Stimulated activated CD4-positive, alpha-beta T cell treated with anti-CD3 and anti-CD28 coated beads, Interleukin-4, amount 100 ng/mL, for 1 hour (primary cell): ENCODE measurements at places on chromosomes 5 and 9.

DNA sequence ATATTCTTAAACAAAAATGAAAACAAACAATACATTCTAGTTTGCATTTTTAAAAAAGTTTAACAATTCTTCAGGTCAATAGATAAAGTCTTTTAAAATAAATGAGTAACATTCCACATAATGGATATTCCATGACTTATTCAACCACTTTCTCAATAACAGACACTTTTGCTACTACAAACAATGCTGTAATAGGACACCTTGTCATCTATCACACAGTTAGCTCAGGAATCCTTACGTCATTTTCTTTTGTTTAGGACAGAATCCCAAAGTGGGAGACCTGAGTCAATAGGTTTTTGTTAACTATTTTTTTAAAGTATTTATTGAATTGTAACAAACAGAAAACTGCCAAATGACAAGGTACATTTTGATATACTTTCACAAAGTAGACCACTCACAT is 72.5 kb downstream of the CEP120 start:
- DNase-seq: no peak

DNA sequence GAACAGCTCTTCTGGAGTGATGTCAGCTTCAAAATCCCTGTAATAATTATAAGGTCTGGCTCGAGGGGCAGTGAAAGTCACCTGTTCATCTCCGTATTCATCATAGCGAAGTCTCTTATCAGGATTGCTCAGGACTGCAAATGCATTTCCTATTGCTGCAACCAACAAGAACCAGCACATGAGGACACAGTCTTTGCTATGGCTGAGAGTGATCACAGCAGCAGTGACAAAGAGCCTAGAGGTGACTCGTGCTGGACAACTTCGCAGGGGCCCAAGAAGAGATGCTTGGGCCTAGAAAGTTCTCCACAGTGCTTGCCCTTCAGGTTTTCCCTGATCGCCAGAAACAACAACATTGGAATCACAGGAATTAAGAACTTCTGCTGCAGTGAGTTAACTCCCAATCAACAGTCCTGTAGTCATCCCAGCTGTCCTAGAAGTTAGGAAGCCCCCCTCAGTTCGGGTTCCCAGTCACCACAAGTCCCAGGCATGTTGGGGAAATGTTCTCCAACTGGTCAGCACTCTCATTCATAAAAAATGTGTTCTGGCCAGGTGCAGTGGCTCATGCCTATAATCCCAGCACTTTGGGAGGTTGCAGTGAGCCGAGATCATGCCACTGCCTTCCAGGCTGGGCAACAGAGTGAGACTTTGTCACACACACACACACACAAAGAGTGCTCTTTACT is 13.0 kb downstream of the DNAJC18 start:
- DNase-seq: no peak

DNA sequence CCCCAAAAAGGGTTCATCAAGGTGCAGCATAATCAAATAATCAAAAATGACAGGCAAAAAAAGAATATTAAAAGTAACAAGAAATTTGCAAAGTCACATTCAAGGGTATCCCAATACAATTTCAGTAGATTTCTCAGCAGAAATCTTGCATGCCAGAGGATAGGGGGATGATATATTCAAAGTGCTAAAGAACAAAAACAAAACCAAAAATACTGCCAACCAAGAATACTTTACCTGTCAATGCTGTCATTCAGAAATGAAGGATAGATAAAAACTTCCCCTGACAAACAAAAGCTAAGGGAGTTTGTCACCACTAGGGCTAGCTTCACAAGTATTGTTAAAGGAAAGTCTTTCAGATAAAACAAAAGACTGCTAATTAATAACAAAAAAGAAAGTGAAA is 68.7 kb upstream of the EDIL3 start:
- DNase-seq: no peak

DNA sequence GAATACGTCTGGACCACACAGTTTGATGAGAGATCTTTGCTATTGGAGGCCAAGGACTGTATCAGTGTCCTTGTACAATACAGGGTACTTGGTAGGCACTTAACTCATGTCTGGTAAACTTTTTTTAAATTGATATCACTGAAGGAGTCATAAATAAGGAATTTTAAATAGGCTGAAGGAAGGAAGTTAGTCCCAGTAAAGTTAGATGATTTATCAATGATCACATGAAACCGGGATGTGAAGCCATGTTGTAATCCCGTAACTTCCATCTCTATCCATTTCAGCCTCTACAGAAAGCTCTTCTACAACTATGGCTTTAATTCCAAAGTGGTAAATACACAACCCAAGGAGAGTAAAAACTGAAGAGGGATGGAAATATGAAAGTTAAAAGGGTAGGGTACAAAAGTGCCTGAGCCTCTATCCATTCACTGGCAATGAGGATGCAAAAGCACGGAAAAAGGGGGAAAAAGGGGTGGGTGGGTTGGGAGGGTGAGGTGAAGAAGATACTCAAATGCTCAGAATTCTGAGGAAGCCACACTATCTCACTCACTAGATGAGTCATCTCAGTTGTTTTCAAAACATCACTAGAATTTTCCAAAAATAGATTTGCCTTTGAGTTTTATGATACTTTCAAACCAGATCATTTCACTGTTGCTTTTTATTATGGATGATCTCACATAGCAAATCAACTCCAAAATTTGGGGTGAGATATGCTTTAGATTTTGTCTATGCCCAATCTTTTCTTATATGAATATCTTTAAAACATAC is 1053.5 kb downstream of the NR2F1-AS1 start:
- no peak for DNase-seq

- no peak for DNase-seq
Observed at GRCh38 chr9:131402073-131402472, 8.2 kb downstream of the PRRC2B start.

DNA sequence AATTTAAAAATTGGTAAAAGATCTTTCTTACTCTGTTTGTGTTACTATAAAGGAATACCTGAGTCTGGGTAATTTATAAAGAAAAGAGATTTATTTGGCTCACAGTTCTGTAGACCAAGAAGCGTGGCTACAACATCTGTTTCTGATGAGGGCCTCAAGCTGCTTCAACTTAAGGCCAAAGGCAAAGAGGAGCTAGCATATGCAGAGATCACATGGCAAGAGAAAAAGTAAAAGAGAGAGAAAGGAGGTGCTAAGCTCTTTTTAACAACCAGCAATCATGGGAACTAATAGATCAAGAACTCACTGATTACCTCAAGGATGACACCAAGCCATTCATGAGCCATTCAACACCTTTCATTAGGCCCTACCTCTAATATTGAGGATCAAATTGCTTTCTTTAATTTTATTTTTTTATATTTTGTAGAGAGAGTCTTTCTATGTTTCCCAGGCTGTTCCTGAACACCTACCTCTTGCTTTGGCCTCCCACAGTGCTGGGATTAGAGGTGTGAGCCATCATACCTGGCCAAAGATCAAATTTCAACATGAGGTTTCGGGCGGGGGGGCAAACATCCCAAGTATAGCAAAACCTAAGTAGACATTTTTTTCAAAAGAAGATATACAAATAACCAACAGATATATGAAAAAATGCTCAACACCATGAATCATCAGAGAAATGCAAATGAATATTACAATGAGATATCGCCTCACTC is 16.0 kb upstream of the SHC3 start:
- no peak for DNase-seq

DNA sequence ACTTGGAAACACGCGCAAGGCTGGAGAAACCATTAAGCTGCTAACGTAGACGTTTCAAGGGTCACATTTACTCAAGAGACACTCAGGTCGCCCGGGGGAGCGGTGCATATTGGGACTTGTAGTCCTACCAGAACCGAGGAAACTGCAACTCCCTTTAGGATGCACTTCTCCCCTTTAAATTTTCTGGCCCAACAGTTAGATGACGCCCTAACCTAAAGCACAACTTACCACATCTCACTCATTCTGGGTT is 384 bp upstream of the DMXL1 start:
- DNase-seq: peak; percentile 74

DNA sequence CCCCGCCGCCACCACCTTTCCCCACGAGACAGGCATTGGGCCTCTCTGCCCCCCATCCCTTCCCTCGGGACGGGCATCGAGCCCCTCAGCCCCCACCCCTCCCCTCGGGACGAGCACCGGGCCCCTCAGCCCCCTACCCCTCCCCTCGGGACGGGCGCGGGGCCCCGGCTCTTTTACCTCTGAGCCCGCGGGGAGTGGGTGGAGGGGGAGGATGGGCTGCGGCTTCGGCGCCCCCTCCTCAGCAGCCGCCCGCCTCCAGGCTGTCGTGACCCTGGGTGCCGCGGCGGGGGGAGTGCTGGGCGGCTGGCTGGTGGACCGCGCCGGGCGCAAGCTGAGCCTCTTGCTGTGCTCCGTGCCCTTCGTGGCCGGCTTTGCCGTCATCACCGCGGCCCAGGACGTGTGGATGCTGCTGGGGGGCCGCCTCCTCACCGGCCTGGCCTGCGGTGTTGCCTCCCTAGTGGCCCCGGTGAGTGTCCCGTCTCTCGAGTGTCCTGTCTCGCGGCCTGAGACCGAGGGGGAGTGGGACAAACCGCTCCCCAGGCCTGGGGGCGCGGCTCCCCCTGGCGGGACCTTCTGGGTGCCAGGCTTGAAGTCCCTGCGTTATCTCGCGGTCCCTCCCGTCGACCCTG is 791 bp downstream of the SLC2A8 start:
- DNase-seq: peak; percentile 26

DNA sequence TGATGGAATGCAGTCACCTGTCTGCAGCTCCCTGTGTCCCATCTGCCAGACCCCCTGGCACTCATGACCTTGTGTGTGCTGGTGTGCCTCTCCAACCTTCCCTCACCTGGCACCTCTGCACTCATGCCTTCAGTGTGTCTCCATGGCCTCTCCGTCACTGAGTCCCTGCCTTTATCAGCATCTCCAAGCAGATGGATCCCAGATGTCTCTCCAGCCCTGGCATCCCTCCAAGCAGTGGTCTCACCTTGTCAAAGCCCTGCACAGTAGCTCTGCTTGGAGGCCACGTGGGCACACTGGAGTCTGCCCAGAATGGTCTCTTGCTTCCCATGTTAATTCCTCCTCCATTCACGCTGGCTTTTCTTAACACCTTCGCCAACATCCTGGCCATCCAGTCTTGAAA is 84.8 kb downstream of the DAP start:
- DNase-seq: no peak

GRCh38 chr5:175590471-175590881 is 67.4 kb upstream of the HRH2 start:
- no peak for DNase-seq

DNA sequence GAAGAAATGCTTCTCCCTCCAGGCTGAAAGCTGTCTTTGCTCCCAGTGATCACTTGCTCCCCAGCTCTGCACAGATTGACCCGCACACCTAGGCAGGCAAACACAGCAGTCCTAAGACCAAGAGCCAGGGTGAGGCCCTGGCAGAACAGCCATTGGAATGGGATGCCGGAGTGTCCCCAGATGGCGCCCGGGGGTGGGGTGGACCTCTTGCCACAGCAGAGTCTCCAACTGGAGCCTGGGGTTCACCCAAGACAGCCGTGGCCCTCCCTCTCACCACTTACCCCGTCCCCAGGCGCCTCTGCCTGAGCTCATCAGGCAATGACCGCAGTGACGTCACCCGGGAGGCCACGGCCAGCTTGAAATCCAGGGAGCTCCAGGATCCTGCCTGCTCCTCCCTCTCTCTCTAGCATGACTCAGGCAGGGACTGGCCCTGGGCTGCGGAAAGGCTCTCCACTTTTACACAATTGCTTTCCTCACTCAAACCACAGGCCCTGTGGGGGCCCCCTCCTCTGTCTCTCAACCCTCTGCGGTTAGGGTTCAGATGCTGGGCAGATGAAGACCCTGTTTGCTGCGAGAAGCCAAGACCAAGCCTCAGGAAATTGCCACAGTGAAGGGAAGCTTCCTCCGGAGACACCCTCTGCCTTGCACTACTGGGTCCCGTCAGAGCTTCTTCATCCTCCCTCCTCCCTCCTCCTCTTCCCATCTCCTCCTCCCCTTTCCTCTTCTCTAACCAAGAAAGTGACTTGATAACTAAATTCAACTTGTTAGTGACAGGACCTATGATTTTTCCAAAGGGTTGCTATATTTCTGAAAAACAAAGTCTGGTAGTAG is 24.3 kb upstream of the PTGES start:
- DNase-seq: peak; percentile 14

GRCh38 chr5:103772248-103772647 is 209.7 kb upstream of the NUDT12 start:
- DNase-seq: no peak

DNA sequence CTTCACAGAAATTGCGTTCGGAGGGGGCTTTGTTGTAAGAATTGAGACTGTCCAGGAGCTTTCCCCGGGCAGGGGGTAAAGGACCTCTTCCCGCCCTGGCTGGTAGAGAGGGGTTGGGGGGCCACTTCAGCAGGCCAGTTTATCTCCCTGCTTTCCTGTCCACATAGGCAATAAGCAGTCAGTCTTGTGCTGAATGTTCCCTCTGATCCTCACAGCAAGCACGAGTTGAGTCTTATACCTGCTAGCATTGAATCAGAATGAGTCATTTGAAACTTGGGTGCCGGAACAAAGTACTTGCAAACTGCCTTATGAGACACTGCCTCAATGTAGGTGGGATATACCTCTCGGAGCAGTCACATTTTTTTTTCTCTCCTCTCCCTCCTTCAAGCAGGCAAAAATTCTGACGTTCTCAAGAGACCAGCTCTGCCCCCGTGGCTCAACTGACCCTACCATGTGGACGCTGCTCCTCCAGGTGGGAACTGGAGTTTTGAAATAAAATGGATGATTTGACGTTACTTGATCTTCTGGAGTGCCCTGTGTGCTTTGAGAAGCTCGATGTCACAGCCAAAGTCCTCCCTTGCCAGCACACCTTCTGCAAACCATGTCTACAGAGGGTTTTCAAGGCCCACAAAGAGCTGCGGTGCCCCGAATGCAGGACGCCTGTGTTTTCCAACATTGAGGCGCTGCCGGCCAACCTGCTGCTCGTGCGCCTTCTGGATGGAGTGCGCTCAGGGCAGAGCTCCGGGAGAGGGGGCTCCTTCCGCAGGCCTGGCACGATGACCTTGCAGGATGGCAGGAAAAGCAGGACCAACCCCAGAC is 1.3 kb downstream of the SH3RF2 start:
- DNase-seq: no peak

- no peak for DNase-seq
Observed at GRCh38 chr5:111385970-111386831, 126.1 kb downstream of the STARD4 start.

- DNase-seq: no peak
Observed at GRCh38 chr5:42851481-42851880, 39.8 kb upstream of the SELENOP start.

GRCh38 chr9:33471361-33471760 is 2.4 kb downstream of the NOL6 start:
- no peak for DNase-seq

DNA sequence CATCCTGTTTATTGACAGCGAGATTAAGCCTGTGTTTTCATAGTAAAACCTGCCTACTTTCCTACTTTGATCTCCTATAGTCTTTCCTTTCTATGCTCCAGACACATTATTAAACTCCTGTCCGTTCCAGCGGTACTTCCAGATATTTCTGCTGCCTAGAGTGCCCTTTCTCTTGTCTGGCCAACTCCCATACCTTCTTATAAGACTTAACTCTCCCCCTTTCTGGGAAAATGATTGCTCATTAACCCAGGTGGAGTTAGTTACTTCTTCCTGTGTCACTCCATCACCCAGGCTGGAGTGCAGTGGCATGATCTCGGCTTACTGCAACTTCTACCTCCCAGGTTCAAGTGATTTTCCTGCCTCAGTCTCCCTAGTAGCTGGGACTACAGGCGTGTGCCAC is 33.1 kb downstream of the KDM4C start:
- no peak for DNase-seq

- DNase-seq: no peak
Observed at GRCh38 chr5:61000887-61001286, 55.9 kb downstream of the NDUFAF2 start.

GRCh38 chr9:119273984-119274665 is 95.1 kb downstream of the BRINP1 start:
- DNase-seq: no peak

- DNase-seq: no peak
Observed at GRCh38 chr5:57818397-57818796, 335.8 kb upstream of the ACTBL2 start.

GRCh38 chr9:134965851-134966250 is 48.1 kb upstream of the FCN1 start:
- DNase-seq: no peak
